MCF 10A (cell line): ENCODE measurements at places on chromosomes 16 and 17.

GRCh38 chr17:28125526-28126378 lies 83.3 kb downstream of the NLK start:
- DNase-seq: no peak

DNA sequence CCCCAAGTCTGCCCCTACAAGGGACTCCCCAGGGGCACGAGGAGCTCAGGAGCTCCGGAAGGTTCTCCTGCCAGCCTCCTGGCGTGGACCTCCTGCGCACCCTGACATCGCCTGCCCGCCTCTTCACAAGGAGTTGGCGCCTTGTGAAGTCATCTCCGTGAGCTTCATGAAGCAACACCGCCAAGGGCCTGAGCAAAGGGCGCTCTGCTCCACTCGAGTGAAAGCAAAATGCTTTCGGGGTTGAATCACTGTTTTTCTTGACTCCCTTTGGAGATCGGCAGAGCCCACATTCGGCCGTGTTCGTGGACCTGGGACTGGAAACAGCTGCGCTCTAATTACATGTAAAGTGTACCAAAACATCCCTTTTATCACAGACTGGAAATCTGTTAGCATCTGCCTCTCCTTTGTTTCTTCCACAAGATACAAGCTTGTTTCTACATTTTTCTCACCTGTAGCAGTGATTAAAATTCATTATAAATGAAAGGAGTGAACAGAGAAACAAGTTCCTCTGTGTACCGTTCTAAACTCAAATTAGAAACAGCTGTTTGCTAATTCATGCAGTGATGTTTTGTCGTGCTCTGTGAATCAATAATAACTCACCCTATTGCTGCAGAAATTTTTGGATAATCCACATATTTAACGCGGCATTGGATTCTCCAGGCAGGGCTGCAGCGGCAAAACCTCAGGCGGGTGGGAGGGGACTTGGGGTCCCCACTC lies 203.3 kb downstream of the ZNF423 start:
- no peak for DNase-seq

DNA sequence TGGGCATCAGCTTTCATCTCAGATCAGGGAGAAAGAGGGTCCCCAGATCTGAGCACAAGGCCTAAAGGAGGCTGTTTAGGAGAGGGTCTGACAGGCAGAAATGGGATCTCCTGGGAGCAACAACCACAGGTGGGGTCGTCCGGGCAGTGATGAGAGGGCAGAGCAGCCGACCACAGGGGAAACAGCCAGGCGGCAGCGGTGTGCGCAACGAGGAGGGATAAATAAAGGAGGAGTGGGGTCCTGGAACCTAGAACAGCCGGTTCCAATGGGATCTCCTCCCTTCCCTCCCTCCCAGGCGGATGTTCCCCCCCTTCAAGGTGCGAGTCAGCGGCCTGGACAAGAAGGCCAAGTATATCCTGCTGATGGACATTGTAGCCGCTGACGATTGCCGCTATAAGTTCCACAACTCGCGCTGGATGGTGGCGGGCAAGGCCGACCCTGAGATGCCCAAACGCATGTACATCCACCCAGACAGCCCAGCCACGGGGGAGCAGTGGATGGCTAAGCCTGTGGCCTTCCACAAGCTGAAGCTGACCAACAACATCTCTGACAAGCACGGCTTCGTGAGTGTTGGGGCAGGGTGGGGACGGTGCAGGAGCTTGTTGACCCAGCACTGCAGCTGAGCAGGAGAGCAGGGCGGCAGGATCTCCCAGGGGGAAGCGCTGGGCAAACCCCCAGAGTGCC lies 1.9 kb downstream of the TBX2 start:
- no peak for DNase-seq

DNA sequence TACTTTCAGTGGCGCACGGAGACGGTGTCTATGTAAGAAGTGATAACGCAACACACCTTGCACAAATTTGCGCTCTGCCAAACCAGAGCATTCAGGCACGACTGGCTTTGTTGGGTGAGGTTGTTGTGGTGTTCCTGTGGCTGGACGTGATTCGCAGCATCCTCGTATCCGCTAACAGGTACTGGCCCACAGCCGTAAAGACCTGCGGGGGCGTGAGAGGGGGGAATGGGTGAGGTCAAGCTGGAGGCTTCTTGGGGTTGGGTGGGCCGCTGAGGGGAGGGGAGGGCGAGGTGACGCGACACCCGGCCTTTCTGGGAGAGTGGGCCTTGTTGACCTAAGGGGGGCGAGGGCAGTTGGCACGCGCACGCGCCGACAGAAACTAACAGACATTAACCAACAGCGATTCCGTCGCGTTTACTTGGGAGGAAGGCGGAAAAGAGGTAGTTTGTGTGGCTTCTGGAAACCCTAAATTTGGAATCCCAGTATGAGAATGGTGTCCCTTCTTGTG lies 510.9 kb downstream of the KCNJ18 start:
- no peak for DNase-seq

DNA sequence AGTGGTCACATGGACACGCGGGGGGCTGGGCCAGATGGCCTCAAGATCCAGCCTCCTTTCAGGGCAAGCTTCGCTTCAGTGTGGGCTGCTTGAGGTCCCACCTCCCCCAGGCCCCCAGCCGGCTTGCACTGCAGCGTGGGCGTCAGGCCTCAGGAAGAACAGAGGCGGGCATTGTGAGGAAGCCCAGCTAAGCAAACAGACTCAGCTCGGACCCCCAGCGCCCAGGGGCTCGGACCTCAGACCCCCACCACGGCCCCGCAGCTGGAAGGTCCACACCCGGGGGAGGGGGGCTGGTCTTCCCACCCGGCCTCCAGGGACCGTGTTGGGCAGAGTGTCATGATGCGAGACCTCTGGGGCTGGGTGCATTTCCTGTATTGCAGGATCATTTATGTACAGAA lies 24.7 kb upstream of the ZNF469 start:
- no peak for DNase-seq

GRCh38 chr16:24776501-24777220 lies 47.2 kb downstream of the TNRC6A start:
- no peak for DNase-seq

GRCh38 chr17:74361230-74362068 lies at the start of gene BTBD17:
BTBD17 (minus strand) TSS chr17:74361868; CDS start chr17:74361819, 49 bp downstream.
- peak; percentile 42 for DNase-seq

- DNase-seq: no peak
Measured at GRCh38 chr16:57643910-57644309, 15.5 kb downstream of the ADGRG1 start.

- no peak for DNase-seq
Measured at GRCh38 chr16:12141073-12141951, 164.8 kb downstream of the SNX29 start.

DNA sequence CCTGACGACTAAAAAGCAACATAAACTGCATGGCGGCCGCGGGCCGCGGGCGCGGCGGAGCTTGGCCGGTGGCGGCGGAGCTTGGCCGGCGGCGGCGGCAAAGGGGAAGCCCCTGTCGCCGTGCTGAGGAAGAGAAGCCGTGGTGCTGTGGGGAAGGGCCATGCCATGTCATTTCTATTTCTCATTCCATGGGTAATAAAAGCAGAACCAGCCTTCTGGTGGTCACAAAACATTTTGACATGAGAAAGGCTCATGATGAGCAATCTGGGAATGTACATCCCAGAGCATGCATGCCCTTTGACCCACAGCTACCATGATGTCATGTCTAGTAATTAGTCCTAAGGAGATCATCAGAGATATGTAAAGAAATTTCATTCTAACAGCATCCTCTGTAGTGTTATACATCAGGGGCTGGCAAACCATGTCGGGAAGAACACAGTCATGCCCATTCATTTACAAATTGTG lies 23.9 kb upstream of the HEATR6 start:
- DNase-seq: no peak

DNA sequence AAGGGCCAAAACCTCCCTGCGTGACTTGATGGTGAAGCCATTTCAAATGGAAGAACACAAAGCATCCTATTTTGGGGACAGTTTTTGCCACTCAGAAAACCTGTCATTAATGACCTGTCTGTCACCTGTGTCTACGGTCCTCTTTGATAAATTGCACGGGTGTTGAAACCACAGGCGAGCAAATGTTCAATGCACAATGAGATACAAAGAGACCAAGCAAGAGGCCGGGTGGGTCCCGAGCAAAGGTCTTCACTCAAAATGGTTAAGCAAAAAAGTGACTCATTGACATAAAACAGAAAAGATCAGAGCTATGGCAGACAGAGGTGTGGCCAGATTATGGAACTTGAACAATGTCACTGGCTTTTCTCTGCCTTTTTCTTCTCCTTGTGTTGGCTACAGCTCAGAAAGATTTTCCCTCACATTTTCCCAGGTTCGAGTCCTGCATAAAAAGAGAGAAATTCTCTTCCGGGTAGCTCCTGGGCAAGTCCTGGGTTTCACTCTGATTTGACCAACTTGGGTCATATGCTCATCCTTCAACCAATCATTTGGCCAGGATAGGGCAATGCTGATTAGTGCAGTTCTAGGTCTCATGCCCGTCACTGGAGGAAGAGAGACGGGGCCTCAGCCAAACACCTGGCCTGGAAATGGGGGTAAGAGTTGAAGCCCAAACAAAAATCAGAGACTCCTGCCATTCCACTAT lies 92.2 kb downstream of the CMC2 start:
- DNase-seq: no peak
